ENCODE measurements at places on chromosomes 6 and 20. TPM values are rescaled to one million over a fixed set of nuclear protein-coding genes. Genes with fewer than 3 reads are reported as not detected.

The PRELID3B gene
- total RNA-seq: 58.4 TPM

DNA sequence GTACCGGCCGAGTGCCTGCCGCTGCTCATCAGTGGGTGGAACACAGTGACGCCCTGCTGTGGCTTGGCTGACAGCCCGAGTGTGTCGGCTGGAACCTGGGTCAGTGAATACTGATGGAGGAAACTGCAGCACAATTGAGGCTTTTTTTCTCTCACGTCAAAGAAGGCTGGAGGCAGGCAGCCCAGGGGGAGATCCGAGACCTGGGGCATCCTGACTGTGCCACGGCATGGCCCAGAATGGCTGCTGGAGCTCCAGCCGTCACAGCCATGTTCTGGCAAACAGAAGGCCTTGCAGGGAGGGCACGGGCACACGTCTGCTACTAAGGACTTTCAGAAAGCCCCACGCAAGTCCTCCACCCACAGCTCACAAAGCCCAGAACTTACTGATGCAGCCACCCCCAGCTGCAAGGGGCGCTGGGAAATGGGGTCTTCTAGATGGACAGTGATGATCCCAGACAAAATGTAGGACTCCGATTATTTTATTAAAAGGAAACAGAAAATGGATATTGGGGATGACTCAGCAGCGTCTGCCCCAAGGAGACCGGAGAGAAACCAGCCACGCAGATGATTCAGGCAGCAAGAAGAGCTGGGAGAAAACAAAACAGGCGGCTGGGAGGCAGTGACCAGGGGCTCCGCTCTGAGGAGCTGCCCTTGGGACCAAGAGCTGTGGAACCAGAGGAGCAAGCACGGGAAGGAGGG is 140.0 kb downstream of the TAF4 start:
- no peak for DNase-seq

The CLPSL1 gene
- total RNA-seq: not detected

GRCh38 chr6:1792989-1793388 is 183.3 kb downstream of the FOXC1 start:
- DNase-seq: no peak

DNA sequence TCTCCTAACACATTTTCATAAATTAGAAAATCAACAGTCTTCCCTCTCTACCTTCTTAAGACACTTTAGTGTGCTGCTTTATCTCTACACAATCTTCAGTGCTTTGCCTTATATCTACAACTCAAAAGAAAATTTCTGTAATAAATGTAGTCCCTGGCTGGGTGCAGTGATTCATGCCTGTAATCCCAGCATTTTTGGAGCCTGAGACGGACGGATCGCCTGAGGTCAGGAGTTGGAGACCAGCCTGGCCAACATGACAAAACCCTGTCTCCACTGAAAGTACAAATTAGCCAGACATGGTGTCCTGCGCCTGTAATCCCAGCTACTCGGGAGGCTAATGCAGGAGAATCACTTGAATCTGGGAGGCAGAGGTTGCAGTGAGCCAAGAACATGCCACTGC is 9.7 kb upstream of the EDN1 start:
- DNase-seq: no peak

The PNPLA1 gene
- total RNA-seq: not detected

All from left cardiac atrium (tissue), 4 donors.